ENCODE measurements at places on chromosomes 7 and 10.

GRCh38 chr10:30182191-30183054 is 123.0 kb upstream of the JCAD start:
- no peak for DNase-seq

GRCh38 chr7:30717181-30717580 is 34.8 kb upstream of the INMT start:
- no peak for DNase-seq

GRCh38 chr10:99234791-99235657 is 628 bp downstream of the HPSE2 start:
- no peak for DNase-seq

- no peak for DNase-seq
These were observed 364.3 kb downstream of the PLXNA4 start for GRCh38 chr7:132211971-132212370.

DNA sequence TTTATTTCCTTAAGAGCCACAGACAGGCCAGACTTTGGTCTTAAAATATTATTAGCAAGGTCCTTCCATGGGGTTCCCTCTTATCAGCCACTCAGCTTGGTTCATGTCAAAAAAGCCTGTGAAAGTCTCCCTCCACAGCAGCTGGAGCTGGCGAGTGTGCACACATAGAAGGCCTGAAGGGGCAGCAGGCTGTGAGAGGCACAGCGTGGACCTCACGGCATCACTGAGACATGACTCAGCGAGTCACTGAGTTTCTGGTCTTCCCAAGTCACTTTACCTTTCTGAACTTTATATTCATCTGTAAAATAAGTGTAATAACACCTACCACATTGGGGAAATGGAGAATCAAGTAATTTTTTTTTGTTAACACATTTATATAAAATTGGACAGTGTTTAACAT is 8.7 kb downstream of the TAF3 start:
- no peak for DNase-seq

DNA sequence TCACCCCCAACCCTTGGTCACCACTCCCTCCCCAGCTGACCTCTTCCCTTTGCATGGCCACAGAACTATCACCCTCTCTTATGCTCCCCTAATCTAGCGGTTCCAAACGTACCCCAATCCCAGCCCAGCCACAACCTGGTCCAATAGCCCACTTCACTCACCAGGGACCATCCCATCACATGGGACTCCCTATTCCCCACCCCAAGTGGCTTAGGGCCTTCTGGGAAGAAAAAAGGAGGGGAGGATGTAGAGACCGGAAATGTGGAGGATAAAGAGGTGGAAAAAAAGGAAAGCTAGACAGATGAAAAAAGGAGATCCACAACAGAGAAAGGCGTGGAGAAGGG is 30.3 kb upstream of the PAX2 start:
- DNase-seq: no peak

GRCh38 chr10:114808982-114809381 is 12.6 kb upstream of the FHIP2A start:
- DNase-seq: no peak

- no peak for DNase-seq
These were observed 16.6 kb upstream of the RET start for GRCh38 chr10:43060291-43060690.

DNA sequence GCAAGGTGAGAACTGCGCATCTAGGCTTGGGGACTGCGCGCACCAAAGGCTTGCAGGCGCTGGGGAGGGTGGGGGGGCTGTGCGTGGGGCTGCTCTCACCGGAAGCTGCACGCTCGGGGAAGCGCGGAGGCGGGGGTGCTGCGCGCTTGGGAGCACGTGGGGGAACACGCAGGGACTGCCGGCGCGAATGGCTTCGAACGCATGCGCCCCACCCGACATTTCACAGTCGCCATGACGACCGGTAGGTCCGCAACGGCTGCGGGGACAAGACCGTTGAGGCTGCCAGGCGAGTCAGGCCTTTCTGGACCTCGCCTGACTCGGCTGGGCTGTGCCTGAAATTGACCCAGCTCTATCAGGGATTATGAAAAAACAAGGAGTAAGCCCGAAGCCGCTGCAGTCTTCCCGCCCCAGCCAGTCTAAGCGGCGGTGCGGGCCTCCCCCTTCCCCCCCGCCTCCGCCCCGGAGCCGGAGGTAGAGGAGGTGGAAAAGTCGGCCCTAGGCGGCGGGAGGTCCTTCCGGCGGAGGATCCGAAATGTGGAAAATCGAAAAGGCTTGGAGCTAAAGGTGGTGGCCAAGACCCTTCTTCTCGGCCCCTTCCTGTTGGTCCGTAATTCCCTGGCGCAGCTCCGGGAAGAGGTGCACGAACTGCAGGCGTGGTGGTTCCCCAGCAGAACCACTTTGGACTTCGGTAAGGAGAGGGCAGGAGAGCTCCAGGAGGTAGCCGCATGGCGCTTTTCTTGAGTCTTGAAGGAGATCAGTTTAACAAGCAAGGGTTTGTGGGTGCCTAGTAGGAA is 34.9 kb upstream of the STEAP1 start:
- peak; percentile 12 for DNase-seq

DNA sequence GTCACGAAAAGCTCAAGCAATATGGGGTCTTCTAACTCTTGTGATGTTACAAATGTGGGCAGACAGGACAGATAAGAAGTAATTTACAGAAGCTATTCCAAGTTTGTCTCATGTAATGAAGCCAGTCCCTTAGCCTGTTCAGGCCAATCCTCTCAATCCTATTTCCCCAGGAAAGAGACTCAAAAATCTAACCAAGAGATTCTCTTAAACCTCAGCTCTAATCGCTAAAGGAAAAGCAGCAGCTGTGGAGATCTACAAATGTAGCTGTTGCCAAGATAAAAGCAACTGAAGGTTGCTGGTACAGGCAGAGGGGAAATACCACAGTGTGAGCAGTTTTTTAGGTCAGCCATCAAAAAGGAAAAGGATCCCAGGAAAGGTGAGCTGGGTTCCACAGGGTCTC is 39.3 kb downstream of the ANK3 start:
- DNase-seq: no peak

- DNase-seq: no peak
These were observed 86.9 kb downstream of the EXOC4 start for GRCh38 chr7:133339772-133340171.

DNA sequence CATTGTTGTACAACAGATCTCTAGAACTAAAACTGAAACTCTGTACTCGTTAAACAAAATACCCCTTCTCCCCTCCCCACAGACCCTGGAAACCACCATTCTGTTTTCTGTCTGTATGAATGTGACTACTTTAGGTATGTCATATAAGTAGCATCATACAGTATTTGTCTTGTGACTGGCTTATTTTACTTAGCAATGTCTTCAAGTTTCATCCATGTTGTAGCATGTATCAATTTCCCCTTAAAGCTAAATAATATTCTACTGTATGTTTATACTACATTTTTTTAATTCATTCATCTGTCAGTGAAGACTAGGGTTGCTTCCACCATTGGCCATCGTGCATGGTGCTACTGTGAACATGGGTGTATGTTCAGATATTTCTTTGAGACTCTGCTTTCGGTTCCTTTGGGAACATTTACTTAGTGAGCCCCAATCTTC is 71.2 kb upstream of the RPA3 start:
- peak; percentile 40 for DNase-seq

DNA sequence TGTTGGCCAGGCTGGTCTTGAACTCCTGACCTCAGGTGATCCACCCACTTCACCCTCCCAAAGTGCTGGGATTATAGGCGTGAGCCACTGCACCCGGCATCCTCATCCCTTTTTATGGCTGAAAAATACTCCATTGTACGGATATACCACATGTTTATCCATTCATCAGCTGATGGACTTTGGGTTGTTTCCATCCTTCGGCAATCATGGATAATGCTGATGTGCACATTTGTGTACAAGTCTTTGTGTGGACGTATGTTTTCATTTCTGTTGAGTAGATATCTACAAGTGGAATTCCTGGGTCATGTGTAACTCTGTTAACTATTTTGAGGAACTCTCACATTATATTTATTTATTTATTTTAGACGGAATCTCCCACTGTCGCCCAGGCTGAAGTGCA is 5.7 kb upstream of the UCMA start:
- no peak for DNase-seq

DNA sequence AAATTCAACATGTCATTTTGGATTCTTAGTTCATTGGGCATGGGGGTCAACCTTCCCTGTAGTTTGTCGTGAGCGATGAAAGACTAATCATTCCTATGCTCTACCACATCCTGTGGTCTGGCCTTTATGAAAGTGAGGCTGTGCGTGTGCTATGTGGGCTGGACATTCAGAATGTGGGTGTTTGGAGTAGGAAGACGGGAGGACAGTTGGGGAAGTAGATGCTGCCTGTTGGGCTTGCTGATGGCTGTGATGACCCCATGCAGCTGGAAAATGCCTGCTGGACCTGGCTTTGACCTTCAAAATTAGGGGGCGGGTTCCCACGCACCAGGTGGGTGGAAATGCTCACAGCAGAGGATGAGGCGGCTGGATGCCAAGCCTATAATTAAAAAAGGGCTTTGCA is 90.9 kb upstream of the MKI67 start:
- DNase-seq: no peak

- DNase-seq: no peak
These were observed 172.4 kb downstream of the CDCA7L start for GRCh38 chr7:21773326-21773725.

- DNase-seq: peak; percentile 57
These were observed at the start of gene RET for GRCh38 chr10:43076876-43077420. Gene RET (plus strand): TSS chr10:43077069. CDS start chr10:43077259, 190 bp downstream.

DNA sequence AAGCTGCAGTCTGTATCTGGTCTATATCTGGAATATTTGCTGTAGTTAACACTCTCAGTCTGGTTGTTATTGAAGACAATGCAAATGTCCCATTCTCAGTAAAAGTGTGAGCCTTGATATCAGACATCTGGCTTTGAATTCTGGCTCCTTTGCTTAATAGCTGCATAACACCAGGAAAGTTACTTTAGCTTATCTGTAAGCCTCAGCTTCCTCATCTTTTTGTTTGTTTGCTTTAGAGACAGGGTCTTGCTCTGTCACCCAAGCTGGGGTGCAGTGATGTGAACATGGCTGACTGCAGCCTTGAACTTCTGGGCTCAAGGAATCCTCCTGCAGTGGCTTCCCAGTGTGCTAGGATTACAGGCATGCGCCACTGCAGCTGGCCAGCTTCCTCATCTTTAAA is 41.3 kb downstream of the CNNM2 start:
- DNase-seq: no peak

GRCh38 chr7:80591654-80592053 is 46.8 kb upstream of the CD36 start:
- DNase-seq: peak; percentile 16

DNA sequence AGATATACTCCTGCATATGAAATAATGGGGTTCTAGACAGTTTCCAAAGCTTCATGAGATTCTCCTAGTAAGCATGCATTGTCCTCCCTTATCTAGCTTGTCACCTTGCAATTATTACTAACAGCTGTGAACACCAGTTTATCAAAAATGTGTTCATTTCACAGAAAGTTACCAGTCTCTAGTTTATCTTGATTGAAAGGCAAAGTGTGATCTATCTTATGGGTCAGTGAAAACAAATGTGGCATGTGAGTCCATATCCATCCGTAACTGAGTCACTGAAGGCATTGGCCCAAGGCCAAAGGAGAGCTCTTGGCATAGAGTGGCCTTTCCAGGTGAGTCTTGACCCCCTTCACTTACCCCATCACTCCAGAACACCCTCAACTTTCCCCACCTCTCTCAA is 53.2 kb downstream of the GSAP start:
- DNase-seq: no peak

DNA sequence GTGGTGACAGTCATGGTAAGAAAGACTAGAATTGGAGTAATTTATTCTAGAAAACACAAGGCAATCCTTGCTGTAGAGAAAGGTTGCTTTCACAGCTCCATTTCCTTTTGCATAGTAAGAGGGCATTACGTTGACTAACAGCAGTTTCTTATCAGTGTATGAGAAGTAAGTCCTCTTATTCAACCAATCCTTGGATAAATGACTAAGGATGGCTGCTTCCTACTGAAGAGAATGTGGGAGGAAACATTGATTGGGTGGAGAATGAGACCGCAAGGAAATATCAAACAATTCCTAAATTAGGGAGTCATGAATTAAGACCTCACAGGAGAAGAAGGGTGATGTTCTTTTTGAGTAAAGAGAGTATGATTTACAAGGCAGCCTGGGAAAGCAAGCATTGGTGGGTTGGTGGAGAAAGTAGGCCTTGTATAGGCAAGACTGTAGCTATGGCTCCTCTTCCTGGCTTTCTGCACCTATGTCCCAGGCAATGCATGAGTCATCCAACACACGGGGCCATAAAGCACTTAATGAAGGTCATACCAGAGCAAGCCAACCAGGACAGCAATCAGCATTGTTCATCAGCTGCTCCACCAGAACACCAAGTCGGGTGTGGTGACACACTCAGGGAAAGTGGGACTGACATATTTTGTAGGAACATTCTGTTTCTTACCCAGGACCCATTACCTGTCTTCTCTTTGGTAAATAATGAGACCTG is 5.6 kb downstream of the MGAM start:
- no peak for DNase-seq

DNA sequence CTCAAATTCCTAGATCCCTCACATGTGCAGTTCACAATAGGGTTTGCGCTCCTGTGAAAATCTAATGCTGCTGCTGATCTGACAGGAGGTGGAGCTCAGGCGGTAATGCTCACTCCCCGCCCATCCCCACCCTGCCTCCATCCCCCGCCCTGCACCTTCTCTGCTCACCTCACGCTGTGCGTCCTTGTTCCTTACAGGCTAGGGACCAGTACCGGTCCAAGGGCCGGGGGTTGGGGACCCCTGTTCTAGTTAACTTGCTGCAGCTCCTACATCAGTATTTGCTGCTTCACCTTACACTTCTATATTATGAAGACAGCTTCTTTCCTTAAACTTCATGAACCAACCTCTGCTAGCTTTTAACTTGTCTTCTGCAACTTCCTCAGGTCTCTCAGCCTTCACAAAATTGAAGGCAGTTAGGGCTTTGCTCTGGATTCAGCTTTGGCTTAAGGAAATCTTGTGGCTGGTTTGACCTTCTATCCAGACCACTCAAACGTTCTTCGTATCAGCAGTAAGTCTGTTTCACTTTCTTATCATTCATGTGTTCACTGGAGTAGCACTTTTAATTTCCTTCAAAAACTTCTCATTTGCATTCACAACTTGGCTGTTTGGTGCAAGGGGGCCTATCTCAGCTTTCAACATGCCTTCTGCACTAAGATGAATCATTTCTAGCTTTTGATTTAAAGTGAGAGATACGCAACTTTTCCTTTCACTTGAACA is 1.7 kb upstream of the TNKS2 start:
- peak; percentile 32 for DNase-seq

DNA sequence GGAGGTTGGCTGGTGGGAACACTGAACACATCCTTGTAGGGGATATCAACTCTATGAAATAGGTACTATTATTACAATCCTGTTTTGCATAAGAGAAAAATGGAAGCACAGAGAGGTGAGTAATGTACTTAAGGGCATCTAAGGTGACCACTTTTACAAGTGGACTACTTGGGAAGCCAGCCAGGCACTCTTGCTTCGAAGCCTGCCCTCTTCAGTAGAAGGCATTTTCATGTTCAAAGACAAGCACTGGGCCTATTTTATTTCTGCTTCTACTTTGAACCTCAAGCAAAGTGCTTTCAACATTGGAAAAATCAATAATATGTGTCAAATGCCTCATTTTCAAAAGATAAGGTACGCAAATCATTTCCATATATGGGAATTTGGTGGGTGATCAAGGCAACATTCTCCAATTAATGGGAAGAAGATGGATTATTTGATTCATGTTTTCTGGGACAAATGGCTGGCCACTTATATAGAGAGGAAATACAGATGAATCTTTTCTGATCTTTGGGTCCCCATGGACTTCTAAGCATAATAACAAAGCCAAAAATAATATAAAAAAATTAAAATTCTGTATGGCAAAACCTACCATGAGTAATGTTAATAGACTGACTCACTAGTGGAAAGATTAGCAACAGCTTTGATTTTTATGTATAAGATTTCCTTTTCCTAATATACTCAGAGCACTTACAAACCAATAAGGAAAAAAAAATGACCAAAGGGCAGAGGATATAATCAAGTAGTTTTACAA is 270.2 kb downstream of the FRMD4A start:
- no peak for DNase-seq

Data from GM13976 (cell line).